ENCODE measurements at places on chromosomes 7 and 10. TPM values are rescaled to one million over a fixed set of nuclear protein-coding genes. Genes with fewer than 3 reads are reported as not detected.

GRCh38 chr10:133318494-133319127 is 9.9 kb downstream of the ZNF511 start:
- H3K27ac ChIP-seq: no peak overlapping the region
- H3K4me3 ChIP-seq: peak overlapping the region; percentile 69
- peaks cover 16% of the 10 kb centered on the region for H3K4me1 ChIP-seq
- no peaks in the 10 kb centered on the region for H3K36me3 ChIP-seq

- H3K27me3 ChIP-seq: no peaks in the 10 kb centered on the region
- no peak overlapping the region for H3K27ac ChIP-seq
- H3K4me1 ChIP-seq: no peaks in the 10 kb centered on the region
- no peak overlapping the region for H3K4me3 ChIP-seq
- no peaks in the 10 kb centered on the region for H3K36me3 ChIP-seq
Observed at GRCh38 chr7:123993996-123994395, 38.9 kb downstream of the TMEM229A start.

C10orf95 gene
- 1.9 TPM for polyA plus RNA-seq

PDZD7 gene
- polyA plus RNA-seq: not detected

FAM13C gene
- not detected for polyA plus RNA-seq

- no peaks in the 10 kb centered on the region for H3K4me1 ChIP-seq
- H3K36me3 ChIP-seq: no peaks in the 10 kb centered on the region
- H3K27ac ChIP-seq: no peak overlapping the region
- no peak overlapping the region for H3K4me3 ChIP-seq
- DNase-seq: no peak
Observed at GRCh38 chr10:104563548-104563947, 77.5 kb upstream of the SORCS3 start.

- no peak overlapping the region for H3K27ac ChIP-seq
- no peaks in the 10 kb centered on the region for H3K36me3 ChIP-seq
- no peaks in the 10 kb centered on the region for H3K27me3 ChIP-seq
- H3K4me3 ChIP-seq: no peak overlapping the region
Observed at GRCh38 chr7:34062341-34062740, 157.0 kb downstream of the BMPER start.

DNA sequence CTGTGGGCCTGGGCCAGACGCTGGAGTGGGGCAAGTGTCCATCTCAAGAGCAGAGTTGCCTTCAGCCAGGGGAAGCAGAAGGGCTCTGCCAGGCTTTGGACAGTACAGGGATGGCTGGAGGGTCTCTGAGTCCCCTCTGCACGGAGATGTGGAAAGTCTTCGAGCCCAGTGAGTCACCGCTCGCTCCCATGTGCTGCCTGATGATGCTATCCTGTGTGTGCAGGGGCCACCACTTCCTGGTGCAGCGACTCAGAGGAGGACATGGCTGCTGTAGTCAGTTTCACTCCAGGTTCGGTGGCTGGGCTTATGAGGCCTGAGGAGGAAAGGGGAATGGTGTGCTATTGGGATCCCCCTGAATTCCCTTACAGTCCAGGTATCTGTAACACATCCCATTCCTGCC is 6.0 kb downstream of the ADCYAP1R1 start:
- no peaks in the 10 kb centered on the region for H3K4me1 ChIP-seq
- H3K4me3 ChIP-seq: no peak overlapping the region
- DNase-seq: no peak
- no peak overlapping the region for H3K27ac ChIP-seq
- no peaks in the 10 kb centered on the region for H3K36me3 ChIP-seq
- H3K27me3 ChIP-seq: peaks cover 26% of the 10 kb centered on the region

GRCh38 chr10:122191936-122192541 is 79.1 kb upstream of the BTBD16 start:
- H3K27ac ChIP-seq: no peak overlapping the region
- no peaks in the 10 kb centered on the region for H3K4me1 ChIP-seq
- H3K27me3 ChIP-seq: no peaks in the 10 kb centered on the region
- no peak for DNase-seq
- H3K4me3 ChIP-seq: no peak overlapping the region

NPSR1 gene
- not detected for polyA plus RNA-seq

DNA sequence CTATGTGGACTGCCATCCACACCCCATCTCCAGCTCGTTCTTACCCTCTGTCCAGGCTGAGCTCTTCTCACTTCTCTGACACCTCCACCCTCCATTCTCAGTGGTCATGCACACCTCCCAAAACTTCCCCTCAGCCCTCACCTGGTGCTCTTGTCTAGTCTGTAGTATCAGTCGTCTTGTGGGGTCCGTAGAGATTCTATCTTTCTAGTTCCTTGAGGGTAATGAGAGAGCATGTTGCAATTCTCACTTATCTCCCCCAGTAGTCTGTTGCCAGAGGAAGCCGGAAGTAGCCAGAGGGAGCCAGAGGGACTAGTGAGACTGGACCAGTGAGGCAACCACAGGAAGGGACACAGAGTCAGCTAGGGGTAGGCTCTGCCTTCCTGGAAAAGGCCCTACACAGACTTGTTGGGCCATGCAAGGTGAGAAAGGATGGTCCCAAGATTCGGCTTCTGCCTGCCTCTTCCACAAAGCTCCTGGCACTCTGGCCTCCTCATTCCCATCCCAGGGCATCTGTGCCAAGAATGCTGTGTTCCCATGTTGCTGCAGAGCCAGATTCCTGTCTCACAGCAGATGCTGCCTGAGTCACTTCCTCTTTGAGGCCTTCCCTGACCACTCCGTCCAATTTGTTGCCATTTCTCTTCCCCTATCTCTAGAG is 50.6 kb upstream of the DUSP5 start:
- no peak overlapping the region for H3K27ac ChIP-seq
- H3K4me1 ChIP-seq: peaks cover 9% of the 10 kb centered on the region

PRTFDC1 gene
- polyA plus RNA-seq: 0.32 TPM

AKR1C1 gene
- polyA plus RNA-seq: not detected

DNA sequence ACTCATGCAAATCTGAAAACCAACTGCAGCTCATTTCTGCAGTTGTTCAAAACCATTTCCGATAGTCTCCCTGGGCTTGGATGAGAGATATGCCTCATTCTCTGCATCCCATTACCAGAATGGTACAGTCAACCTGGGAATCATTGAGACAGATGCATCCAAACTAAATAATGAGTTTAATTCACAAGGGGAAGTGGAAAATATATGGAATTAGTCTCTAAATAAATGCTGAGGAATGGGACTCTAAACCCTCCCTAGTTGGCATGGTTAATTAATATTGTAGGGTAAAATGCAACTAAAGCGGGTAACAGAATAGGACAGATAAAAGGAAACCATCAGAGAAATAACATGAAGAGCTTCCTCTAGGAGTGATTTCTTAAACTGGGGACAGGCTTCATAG is 118.9 kb downstream of the AMPH start:
- H3K36me3 ChIP-seq: peaks cover 7% of the 10 kb centered on the region
- no peaks in the 10 kb centered on the region for H3K4me1 ChIP-seq
- no peak overlapping the region for H3K27ac ChIP-seq

SH2D4B gene
- polyA plus RNA-seq: not detected

GRCh38 chr10:126519185-126519584 is 130.9 kb upstream of the ADAM12 start:
- no peaks in the 10 kb centered on the region for H3K36me3 ChIP-seq
- DNase-seq: no peak
- no peaks in the 10 kb centered on the region for H3K27me3 ChIP-seq
- H3K4me1 ChIP-seq: no peaks in the 10 kb centered on the region

DNA sequence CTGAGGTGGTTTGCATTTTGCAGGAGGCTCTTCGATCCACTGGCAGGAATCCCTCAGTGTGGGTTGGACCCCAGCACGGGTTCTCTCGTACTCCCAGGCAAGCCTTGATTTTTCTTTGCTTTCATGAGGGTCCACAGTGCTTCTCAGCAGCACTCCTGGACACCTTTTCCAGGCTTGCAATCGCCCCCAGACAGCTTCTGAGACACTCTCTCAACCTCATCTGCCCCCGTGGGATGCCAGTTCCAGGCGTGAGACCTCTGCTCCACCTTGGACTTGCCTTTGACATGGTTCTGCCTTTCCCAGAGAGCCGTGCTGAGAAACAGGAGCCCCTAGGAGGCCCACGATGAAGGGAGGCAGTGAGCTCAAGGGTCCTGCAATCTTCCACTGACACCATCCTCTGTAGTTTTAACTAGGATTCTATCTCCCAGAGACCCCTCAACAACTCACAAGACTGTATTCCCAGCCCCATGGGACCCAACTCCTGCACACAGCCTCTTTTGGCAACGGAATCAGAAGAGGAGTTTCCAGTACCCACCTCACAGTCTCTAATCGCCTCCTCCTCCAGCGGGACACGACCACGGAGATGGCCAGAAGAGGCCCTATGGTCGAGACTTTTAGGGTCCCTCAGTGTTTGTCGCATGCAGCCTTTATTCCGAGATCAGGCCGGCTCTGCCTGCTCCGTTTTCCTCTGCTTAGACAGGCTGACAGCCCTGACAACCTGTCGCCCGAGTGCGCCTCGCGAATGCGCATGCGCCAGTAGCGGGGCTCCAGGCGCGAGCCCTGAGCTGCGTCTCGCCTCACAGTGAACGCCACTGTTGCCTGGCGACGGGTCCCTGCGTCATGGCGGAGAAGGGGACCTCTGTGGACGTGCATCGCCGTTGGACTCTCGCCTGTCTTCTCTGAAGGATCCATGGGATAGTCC is 26.0 kb upstream of the ZNF273 start:
- peaks cover 4% of the 10 kb centered on the region for H3K4me1 ChIP-seq
- peak; percentile 32 for DNase-seq
- H3K4me3 ChIP-seq: peak overlapping the region; percentile 54
- H3K27ac ChIP-seq: no peak overlapping the region
- H3K36me3 ChIP-seq: no peaks in the 10 kb centered on the region
- peaks cover 32% of the 10 kb centered on the region for H3K27me3 ChIP-seq

- no peaks in the 10 kb centered on the region for H3K4me1 ChIP-seq
- no peaks in the 10 kb centered on the region for H3K36me3 ChIP-seq
- DNase-seq: no peak
- no peak overlapping the region for H3K27ac ChIP-seq
Observed at GRCh38 chr7:44293561-44294324, 31.7 kb downstream of the CAMK2B start.

NEUROG3 gene
- not detected for polyA plus RNA-seq

ITGB8 gene
- not detected for polyA plus RNA-seq

GRCh38 chr10:130137090-130137448 is 878 bp downstream of the GLRX3 start:
- DNase-seq: no peak
- H3K27ac ChIP-seq: peak overlapping the region; percentile 52
- H3K4me1 ChIP-seq: peaks cover 40% of the 10 kb centered on the region

MEOX2 gene
- polyA plus RNA-seq: not detected

GRCh38 chr7:128410451-128410753 is 620 bp upstream of the IMPDH1 start:
- no peaks in the 10 kb centered on the region for H3K27me3 ChIP-seq
- peaks cover 34% of the 10 kb centered on the region for H3K4me1 ChIP-seq
- peak overlapping the region; percentile 91 for H3K4me3 ChIP-seq
- DNase-seq: no peak
- H3K27ac ChIP-seq: no peak overlapping the region
- no peaks in the 10 kb centered on the region for H3K36me3 ChIP-seq

SPACDR gene
- polyA plus RNA-seq: not detected

DNA sequence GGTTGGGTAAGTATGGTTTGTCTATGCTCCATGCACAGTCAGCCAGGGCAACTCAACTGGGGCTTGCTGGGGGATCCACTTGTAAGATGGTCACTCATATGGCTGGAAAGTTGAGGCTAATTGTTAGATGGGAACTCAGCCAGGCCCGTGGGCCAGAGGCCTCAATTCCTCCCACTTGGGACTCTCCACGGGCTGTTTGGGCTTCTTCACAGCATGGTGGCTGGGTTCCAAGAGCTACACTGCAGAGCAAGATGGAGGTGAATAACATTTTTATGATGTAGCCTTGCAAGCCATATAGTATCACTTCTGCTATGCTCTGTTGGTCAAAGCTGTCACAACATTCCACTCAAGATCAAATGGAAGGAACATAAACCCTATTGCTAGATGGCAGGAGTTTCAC is 39.2 kb downstream of the ELMO1 start:
- H3K27me3 ChIP-seq: no peaks in the 10 kb centered on the region
- DNase-seq: no peak
- H3K27ac ChIP-seq: peak overlapping the region; percentile 67
- H3K4me3 ChIP-seq: peak overlapping the region; percentile 28
- H3K36me3 ChIP-seq: peaks cover 9% of the 10 kb centered on the region

DNA sequence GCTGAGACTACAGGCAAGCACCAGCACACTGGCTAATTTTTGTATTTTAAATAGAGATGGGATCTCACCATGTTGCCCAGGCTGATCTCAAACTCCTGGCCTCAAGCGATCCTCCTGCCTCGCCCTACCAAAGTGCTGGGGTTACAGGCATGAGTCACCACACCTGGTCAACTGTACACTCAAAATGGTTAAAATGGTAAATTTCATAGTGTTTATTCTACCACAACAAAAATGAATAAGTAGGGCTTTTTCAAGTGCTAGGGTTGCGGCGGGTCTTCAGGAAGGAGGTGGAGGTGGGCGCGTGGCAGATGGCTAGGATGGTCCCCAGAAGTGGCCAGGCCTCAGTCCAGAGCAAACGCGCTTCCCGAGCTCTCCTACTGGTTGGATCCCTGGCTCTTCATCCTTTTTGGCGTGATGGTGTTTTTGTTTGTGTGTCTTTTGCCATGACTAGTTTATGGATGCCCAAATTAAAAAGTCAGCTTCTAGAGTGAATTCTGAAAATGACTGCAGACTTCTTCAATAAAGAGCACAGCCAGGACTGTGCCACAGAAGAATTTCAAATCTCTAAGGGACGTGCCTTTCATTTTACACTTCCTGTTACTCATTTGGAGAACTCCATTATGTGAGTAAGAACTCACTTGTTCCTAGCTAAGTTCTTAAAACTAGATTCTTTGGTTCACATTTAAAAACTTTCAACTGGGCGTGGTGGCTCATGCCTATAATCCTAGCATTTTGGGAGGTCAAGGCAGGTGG is 73.9 kb downstream of the TMEM130 start:
- no peak for DNase-seq
- H3K27ac ChIP-seq: no peak overlapping the region
- H3K4me1 ChIP-seq: no peaks in the 10 kb centered on the region
- H3K36me3 ChIP-seq: peaks cover 13% of the 10 kb centered on the region
- no peak overlapping the region for H3K4me3 ChIP-seq

- DNase-seq: no peak
- H3K27me3 ChIP-seq: no peaks in the 10 kb centered on the region
- no peak overlapping the region for H3K4me3 ChIP-seq
Observed at GRCh38 chr7:18927134-18927533, 190.3 kb downstream of the TWIST1 start.

ATP5F1C gene
- polyA plus RNA-seq: 378 TPM

CYP2C18 gene
- not detected for polyA plus RNA-seq

DNA sequence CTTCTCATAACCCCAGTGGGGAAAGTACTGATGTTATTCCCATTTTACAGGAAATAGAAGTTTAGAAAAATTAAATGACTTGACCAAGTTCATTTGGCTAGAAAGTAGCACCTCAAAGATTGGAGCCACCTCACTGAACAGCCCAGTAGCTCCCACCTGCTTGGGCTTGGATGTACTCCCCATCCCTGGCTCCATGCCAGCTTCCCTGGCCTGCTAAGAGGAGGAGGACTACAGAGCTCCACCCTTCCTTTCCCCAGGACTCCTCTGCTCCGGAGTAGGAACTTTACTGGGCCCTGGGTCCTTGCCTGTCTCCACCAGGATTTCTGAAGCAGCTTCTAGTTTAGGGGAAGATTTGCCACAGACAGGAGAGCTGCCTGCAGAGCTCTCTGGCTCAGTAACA is 3.1 kb downstream of the HPS6 start:
- H3K27ac ChIP-seq: no peak overlapping the region
- H3K4me1 ChIP-seq: peaks cover 21% of the 10 kb centered on the region
- H3K4me3 ChIP-seq: no peak overlapping the region

INA gene
- not detected for polyA plus RNA-seq

PNLIPRP3 gene
- polyA plus RNA-seq: not detected

- H3K4me3 ChIP-seq: no peak overlapping the region
- peaks cover 21% of the 10 kb centered on the region for H3K36me3 ChIP-seq
- no peak for DNase-seq
Observed at GRCh38 chr7:92336662-92337340, 91.0 kb downstream of the ANKIB1 start.
